ENCODE measurements at places on chromosomes 1 and 21.

DNA sequence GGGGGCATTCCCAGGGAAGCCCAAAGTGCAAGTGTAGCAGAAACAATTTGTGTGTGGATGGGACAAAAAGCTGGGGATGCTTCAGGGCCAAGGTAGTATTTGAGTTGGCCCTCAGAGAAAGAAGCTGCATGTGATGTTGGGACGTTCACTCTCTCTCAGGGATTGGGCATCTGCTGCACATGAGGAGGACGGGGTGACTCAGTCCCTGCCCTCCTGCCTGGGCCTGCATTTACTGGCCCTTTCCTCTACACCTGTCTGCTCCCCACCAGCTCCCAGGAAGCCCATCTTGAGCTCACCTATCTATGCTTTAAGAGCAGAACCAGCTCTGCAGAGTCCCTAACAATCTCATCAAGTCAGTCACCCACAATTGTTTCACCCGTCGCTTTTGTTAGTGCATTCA is 23.5 kb upstream of the MPZL1 start:
- no peak for DNase-seq

DNA sequence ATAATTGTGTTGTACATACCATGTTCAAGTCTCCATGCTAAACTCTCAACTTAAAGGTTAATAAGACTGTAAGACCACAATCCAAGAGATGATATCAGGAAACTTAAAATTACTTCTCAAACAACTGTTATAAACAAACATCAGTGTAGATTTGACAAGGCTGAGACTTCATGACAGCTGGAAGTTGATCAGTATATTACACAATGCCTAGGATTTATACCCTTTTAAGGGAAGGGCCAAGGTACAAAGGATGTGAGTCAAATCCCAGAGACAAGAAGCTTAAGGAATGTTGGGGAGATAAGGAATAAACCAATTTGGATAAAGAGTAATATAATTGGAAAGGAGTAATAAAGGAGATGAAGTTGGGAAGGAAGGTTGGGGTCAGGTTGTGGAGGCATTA is 98.8 kb downstream of the LBR start:
- no peak for DNase-seq

DNA sequence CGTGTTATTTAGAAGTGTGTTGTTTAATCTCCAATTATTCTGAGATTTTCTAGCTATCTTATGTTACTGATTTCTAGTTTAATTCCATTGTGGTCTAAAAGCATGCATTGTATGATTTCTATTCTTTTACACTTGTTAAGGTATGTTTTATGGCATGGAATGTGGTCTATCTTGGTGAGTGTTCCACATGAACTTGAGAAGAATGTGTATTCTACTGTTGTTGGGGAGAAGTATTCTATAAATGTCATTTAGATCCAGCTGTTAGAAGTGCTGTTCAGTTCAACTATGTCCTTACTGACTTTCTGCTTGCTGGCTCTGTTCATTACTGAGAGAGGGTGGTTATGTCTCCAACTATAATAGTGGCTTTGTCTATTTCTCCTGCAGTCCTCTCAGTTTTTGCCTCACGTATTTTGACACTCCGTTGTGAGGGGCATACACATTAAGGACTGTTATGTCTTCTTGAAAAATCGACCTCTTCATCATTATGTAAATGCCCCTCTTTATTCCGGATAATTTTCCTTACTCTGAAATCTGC is 12.0 kb upstream of the PLA2G5 start:
- DNase-seq: no peak

GRCh38 chr1:246602194-246602593 is 35.9 kb downstream of the CNST start:
- no peak for DNase-seq

DNA sequence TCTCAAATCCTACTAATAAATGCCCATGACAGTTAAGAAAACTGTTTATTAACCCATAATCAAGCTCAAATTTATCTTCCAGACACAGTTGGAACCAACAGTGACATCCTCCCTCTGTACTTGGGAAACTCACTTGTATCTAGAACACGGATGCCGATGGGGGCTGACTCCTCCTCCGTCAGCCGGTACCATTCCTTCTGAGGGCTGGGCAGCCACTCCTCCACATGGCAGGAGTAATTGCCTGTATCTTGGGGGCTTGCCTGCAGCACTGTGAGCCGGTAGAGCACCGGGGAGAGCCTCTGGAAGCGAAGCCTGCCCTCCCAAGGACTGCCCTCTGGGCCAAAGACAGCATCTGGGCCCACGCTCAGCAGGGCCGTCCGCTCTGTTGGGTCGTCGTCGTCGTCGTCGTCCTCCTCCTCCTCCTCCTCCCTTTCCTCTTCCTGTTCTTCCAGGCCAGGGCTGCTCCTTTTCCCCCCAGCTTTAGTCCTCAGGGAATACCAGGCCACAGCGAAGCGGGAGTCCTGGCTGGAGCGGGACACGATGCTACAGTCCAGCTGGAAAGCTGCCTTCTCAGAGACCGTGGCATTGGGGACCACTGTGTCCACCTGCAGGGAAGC is 8.5 kb upstream of the CD58 start:
- DNase-seq: no peak

DNA sequence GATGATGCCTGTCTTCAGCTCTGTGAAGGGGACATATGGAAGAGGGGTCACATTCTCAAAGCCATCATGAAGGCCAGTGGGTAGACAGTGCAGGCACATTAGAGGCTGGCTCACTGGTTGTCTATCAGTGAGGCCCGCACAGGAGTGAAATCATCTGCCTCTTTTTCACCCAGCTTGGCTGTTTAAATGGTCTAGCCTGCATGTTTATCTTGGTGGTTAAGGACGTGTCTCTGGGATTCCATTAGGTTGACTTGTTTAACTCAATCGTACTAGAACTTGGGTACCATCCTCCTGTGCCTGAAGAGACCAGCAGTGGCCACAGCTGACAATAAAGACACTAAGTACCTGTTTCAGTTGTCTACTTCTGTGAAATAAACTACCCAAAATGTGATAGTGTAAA is 219.3 kb downstream of the PLPP3 start:
- no peak for DNase-seq

DNA sequence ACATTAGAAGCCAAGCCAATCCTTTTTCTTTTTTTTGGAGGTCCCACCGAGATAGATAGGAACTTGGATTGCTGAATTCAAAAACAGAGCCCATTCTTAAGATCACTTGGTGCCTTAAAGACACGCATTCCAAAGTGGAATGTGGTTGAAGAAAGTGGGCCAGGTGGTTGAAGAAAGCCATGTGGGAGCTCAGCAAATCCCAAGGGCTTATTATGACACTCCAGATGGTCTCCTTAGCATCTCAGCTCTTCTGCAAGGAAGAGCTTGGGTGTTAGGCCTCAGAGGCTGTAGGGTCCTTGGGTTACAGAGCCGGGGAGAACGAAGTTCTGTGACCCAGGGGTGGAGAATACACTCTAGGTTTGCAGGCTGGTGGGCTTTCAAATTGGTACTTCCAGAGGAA is 13.5 kb downstream of the TOR3A start:
- no peak for DNase-seq

- DNase-seq: no peak
Measured at GRCh38 chr1:91854852-91855534, 31.0 kb downstream of the TGFBR3 start.

GRCh38 chr1:39788758-39789570 is at the start of gene BMP8B:
Gene BMP8B, minus strand, starts transcription at chr1:39788865. Its CDS starts 380 bp downstream, at chr1:39788485.
- peak; percentile 38 for DNase-seq

DNA sequence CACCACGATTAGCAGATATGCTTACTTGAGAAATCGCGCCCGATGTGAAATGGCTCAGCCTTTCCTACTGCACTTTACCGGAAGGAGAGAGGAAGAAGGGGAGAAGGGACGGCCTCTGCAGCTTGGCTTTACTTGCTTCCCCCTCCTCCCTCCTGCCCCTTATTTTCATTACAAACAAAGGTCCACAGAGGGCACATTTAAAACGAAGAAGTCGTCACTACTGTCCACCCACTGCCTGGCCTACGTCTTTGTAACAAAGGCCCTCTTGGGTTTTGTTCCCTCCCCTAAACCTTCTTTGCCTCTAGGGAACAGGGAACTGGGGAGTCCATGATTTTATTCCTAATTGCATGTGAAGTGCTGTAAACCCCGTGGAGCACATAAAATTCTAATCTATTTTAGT is 308.5 kb downstream of the LMX1A start:
- DNase-seq: no peak

- DNase-seq: no peak
Measured at GRCh38 chr1:227788271-227789083, 27.0 kb upstream of the PRSS38 start.

DNA sequence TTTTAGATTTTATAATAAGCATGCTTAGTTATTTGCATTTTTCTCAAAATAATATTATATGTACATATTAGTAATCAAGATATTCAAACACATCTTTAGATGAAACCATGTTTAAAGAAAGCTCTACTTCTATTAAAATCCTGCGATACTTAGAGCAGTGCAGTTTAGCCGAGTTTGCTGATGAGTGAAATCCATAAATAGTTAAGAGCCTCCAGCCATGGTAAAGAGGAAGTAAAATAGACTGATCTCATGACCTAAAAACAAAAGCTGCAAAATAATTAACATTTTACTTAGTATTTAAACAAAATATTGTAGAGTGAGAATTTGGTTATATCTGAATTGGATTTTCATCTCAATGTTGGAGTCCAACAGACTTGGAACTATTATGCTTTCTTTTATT is 147.4 kb upstream of the NRIP1 start:
- DNase-seq: no peak

DNA sequence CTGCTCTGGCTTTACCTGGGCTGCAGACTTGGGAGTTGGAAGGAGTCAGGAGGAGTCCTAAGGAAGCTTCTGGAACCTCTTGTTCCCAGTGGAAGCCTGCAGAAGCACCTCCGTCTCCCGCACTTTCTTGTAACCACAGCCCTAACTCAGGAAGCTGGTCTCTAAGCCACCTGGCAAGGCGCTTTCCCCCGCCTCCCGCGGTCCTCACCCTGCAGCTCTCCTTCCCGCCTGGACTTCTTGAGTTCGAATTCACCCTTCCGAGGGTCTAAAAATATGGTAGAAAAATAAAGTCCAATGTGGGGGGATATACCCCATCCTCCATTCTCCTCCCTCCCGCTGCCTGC is 15.1 kb downstream of the PAX7 start:
- DNase-seq: no peak

DNA sequence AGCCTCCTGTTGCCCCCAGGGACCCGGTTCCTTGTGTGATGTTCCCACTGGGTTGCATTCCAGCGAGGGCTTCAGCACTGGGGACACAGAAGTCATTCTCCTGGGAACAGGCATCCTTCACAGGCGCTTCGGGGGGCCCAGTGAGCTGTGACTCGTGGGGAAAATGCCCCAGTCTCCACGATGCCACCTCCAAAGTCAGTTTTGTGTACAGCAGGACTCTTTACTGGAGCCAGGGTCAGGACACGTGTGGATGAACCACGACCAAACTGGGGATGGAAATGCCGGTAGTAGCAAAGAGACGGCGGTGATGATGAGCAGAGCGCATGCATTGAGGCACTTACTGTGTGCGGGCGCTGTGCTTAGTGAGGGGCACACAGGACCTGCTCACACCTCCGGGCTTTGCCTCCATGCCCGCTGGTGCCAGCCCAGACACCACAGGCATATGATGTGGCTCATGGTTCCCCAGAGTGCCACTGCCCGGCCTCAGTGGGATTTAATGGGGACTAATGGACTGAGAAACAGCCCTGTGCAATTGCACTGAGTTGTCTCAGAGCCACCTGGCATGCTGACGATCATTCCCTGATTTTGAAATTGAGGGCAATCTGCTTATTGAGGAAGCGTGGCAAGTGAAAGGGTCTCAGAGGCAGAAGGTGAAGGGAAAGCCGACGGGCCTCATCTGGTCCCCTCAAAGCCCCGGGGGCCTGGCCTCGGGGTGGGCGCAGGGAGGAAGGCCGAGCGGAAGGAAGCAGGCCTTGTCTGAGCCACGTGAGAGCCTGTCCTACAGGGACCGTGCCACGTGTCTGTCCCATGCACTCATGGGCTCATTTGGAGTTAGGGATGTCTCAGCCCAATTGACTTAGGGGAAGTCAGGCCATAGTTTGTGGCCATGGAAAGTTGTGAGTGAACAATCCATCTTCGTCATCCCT is 91.4 kb downstream of the PDE9A start:
- DNase-seq: no peak

DNA sequence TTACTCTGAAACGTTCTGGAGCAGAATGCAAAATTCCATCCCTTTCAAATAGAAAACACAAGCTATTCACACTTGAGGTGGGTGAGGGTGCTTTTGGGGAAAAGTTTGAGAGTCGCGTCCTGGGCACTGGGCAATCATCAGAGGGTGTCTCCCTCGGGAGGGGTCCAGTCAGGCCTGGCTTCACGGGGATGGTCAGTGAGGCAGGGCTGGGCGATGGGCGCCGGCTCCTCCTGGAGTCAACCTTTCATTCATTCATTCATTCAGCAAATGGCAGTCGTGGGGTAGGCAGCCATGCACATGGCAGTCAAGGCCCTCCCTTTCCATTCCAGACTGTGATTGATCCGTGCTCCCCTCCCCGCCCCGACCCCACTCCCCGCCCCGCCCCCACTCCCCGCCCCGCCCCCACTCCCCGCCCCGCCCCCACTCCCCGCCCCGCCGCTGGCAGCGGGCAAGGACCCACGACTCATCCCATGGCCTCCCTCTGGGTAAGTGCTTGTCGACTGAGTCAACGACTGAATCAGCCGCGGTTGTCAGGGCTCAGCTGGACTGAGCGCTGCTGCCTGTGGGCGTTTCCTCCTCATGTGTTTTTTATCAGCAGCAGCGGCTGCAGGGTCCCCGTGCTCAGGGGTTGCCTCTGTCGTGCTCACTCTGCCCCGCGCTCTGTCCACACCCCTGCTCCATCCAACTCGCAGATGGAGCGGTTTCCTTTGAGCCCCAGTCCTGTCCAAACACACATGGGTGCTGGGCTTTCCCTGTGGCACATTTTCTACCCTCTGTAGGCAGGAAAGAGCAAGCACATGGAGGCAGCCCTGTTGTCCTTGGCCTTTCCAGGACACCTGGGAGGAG is 12.5 kb upstream of the SPSB1 start:
- no peak for DNase-seq

DNA sequence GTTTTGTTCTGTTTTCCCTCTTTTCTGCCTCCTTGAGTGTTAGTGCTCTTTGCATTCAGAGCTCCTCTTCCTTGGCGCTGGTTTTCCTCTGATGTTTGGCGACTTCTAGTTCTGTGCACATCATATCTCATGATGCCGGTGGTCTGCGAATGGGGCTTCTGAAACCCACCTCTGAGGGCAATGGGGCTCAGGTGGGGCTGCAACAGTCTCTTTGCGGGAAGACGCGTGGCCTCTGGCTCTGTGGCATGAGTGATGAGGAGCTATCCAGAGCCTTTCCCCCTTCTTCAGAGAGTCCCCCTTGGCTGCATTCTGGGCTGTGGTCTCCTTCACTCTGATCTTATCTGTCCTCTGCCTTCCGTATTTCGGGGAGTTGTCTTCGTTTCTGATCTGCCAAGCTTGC is 39.0 kb downstream of the TNFRSF8 start:
- no peak for DNase-seq

GRCh38 chr1:36981771-36982622 is 52.3 kb downstream of the GRIK3 start:
- no peak for DNase-seq

- no peak for DNase-seq
Measured at GRCh38 chr21:17045214-17045853, 467.5 kb upstream of the CXADR start.

GRCh38 chr1:157626099-157626498 is 28.2 kb upstream of the FCRL4 start:
- no peak for DNase-seq

GRCh38 chr1:29186252-29186651 is 4.6 kb upstream of the SRSF4 start:
- DNase-seq: no peak

Data from activated T-helper 1 cell treated with Interleukin-2 at 50 U/mL for 16 hours (primary cell).